ENCODE measurements at places on chromosomes 6 and 20.

DNA sequence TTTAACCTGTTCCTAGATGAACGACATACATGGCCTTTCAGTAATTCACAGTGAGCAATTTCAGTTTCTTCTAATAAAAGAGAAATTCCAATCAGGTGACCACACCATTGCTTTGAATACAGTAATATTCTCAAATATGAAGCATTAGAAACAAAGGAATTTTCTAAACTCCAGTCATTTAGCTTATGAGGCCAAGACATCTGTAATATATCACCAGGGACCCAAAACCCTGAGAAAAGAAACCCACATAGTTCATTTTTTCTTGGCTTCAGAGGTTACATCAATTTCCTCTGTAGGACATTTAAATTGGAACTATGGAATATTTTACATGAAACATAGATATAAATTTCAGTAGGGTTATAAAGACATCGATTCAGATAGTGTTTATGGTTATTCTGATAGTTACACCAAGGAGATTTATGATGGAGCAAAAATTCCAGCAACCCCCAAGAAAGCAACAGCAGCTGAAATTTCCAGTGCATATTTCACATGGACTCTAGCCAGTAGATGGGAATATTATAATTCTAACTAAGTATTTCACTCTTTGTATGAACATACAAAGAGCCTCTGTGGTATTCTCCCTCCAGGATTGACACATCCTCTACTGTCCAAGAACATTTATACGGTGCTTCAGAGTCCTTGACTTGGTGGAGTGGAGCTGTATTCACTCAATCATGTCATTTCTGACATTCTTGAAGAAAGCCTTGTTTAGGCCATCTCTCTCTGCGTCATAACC is 82.9 kb downstream of the ADGRG6 start:
- no peak for DNase-seq

- DNase-seq = no peak
Observed at GRCh38 chr6:31379850-31380249, 22.9 kb upstream of the HLA-B start.

DNA sequence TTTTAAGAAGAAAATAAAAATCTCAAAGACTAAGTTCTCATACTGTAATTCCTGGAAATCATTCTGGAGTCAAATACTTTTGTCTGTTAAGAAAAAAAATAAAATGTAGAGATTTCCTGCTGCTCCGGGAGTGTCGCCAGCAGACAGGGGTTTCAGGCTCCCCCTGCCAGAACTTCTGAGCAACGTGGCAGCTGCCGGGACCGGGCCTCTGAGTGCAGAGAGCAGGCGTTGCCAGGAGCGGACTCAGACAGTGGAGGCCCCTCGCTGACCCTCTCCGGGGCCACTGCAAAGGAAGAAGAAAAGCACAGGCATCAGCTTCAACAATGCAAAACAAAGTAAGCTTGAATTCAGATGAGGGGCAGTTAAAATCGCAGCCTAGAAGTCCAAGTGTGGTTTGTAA is 95.5 kb downstream of the THBS2 start:
- DNase-seq = no peak

GRCh38 chr6:98678481-98678880 is 155.9 kb upstream of the POU3F2 start:
- DNase-seq = no peak

DNA sequence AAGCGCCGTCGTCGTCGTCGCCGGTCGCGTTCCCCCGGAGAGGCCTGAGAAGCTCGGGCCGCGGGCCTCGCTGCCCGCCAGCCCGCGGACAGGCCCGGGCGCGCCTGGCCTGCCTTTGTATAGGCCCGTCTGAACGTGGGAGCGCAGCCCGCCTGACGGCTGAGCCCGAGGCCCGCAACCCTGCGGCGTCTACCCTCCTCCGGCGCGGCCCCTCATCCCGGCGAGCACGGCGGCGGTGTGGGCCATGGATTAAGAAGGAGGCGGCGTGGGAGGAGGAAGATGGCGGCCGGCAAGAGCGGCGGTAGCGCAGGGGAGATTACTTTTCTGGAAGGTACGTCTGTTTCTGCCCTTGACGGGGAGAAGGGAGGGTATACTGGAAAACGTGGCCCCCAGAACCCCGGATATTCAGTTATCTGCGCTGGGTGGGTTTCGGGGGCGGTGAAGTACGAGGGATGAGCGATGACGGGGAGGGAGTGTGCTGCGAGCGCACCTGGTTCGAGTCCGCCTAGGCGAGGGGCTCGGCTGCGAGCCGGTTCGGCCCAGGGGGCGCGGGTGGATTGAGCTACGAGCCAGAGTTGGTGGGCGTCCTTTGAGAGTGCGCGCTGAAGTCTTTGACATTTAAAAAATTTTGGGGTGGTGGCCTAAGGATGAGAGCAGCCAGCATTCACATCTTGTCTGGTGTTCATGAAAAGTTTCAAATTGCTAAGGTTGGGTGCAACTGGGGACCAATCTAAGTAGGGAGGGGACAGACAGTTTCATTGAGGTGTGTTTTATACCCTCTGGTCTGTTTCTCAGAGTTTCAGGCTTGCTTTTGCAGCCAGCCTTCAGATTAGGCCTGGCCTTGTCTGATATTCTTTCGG is 796 bp downstream of the SENP6 start:
- DNase-seq = peak; percentile 69

- DNase-seq = no peak
Observed at GRCh38 chr20:62326559-62326958, 23.8 kb downstream of the ADRM1 start.

DNA sequence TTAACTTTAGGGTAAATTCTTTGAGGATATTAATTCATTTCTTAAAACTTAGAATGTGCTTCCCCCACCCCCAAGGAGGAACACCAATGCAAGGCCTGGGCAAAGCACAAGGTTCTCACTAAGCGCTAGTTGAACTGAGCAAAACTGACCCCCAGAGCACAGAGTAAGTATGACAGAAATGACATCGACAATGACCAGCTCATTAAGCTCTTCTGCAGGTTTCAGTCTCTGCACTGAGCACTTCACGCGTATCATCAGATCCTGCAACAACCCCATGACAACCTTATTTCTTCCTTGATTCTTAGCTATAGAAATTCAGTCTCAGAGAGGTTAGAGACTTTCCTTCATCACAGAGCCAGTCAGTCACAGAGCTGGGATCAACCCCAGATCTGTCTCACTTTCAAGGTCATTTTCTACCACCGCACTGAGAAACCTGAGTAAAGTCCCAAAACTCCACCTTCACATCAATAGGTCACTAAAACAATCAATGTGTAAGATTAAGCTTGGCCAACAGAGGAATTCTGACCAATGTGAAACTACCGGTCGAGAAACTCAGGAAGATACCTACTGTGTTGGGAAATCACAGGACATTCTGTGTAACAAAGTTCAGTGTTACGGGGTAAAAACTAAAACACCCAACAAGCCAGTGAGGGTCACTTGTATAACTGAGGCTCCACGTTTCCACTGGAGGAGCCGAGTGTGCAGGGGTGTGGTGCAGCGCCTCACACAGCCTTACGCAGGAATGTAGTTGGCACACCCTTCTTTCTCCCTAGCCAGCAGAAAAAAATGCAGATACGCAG is 129.0 kb upstream of the FOXQ1 start:
- no peak for DNase-seq

- no peak for DNase-seq
Observed at GRCh38 chr20:13325033-13325432, 104.0 kb downstream of the ISM1 start.

GRCh38 chr6:13327691-13328075 is 654 bp downstream of the TBC1D7 start:
- DNase-seq = no peak

DNA sequence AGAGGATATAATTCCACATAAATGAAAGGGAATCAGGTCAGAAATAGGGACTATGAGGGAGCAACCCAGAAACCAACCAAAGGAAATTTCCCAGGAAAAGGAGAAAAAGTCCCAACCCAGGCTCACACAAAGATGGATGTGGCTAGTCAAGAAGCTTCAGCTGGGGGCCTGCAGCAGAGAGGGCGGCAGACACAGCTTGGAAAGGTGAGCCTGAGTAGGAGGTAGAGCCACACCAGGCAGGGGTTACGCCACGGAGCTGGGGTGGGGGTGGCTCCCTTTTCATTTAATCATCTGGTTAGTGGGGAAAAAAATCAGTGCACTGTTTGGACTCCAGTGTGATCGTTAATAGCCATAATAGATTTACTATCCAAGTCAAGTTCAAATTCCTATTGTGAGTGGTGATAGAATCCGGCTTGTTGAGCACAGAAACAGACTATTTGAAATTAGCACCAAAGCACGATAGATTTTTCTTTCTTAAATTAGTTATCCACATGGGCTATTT is 220.6 kb downstream of the TPBG start:
- no peak for DNase-seq

GRCh38 chr20:61134296-61135030 is 117.6 kb upstream of the CDH4 start:
- DNase-seq = no peak

DNA sequence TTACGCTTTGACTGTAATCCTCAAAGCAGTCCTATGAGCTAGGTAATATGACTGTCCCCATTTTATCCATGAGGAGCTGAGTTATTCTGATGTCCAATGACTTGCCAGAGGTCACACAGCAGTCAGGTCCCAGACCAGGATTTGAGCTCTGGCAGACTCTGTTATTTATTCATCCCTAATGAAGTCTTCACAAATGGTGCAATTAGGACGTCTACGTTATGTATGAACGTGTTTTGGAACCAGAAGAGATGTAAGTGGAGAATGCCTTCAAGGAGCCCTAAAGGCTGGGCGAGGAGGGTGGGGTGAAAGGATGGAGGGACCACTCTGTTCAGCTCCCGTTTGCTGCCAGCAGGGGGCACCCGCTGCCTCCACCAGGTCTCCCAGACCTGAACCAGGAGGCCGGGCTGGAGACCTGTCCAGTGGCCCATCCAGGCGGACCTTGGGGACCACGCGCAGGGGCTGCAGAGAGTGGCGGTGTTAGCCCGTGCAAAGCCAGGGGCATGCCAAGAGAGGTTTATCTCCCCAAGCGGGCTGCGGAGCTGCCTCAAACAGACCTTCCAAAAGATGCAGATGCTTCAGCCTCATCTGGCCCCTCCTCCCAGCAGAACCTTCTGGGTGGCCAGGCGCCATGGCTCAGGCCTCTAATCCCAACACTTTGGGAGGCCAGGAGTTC is 15.2 kb upstream of the ZNF335 start:
- peak; percentile 83 for DNase-seq

DNA sequence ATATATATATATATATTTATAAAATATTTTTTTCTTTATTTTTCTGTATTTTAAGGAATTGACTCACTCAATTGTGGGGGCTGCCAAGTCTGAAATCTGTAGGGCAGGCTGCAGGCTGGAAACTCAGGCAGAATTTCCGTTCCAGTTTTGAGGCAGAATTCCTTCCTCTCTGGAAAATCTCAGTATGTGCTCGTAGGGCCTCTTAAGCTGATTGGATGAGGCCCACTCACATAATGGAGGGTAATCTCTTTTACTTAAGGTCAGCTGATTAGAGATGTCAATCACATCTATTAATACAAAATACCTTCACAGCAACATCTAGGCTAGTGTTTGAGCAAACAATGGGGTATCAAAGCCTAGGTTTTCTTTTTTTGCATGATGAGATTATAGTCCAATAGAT is 244.7 kb upstream of the RNF24 start:
- DNase-seq = no peak

- DNase-seq = no peak
Observed at GRCh38 chr20:42063141-42063540, 445.0 kb upstream of the CHD6 start.

DNA sequence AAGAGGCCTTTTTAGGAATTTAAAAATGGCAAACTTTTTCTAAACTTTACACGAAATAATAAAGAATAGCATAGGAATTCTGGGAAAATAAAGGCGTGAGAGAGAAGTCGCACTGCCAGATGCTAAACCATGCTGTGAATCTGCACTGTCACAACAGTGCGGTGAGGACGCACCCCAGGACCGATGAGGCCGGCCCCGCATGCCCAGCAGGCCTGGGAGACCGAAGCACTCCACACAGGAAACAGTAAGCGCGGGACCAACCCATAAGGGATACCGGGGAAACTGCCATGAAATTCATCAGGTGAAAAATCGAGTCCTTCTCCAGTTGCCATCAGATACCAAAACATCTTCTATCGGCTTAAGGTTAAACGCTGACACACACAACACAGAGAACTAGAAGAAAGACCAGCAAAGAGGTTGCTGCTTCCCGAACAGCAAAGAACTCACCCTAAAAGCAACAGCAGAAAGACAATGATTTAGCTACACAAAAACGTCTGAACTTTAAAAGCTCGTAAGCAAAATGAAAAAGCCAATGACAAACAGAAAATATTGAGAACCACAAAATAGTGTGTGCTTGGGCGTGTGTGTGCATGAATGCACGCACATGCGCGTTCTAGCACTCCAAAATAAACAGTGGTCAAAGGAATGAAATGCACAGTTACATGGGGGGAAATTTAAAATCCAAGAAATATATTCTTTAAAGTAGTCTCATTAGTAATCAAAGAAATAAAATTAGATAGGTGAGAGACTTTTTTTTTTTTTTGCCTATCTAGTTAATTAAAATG is 15.4 kb downstream of the RAMACL start:
- DNase-seq = no peak

GRCh38 chr6:109442393-109442924 is 1.9 kb downstream of the SMPD2 start:
- no peak for DNase-seq

GRCh38 chr6:5135788-5136376 is 50.7 kb downstream of the PPP1R3G start:
- DNase-seq = peak; percentile 44

DNA sequence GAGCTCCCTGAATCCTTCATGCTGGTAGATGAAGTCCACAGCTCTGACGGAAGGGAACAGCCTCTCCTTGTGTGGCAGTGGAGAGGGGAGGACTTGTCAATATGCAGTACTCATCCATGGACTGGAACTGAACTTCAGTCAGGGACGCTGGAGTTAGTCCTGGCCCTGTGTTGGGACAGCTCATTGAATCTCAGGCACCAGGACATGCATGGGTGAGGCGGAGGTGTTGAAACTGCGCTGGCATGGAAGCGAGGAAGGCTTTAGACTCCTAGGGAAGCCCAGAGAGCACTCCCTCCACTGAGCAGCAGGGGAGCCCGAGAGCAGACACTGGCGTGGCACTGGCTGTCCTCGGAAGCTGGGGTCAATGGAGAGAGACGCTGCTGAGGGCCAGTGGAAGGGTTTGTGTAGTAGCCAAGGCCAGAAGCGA is 161.3 kb upstream of the GGTLC1 start:
- no peak for DNase-seq

GRCh38 chr6:160445130-160445529 is 97.0 kb downstream of the SLC22A3 start:
- DNase-seq = no peak
